ENCODE measurements at places on chromosomes 2 and 18.

DNA sequence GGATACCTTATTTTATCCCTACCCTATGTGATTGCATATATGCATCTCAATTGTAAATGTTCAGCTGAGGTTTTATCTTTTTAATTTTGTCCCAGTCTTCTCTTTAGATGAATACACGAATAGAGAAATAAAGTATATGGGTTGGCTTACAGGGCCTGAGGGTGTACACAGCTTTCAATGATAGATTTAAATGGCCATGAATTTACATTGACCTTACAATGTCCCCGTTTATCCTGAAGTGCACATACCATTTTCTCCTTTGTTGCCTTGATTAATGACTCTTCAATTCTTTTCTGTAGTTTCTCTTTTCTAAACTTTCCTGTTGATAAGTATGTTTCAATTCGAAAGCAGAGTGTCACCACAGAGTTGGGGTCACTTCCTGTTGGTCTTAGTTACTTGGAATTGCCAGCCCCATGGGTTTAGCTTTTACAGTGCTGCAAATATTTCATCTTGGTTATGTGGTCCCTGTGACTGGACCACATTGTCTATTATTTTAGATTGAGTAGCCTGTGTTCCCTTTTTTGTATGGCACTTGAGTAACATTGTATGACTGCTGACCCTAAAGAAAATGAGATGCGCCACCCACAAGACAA lies 1616.3 kb upstream of the ACVR2A start:
- no peak for DNase-seq

- no peak for DNase-seq
Measured at GRCh38 chr2:40279001-40279400, 172.9 kb downstream of the SLC8A1 start.

DNA sequence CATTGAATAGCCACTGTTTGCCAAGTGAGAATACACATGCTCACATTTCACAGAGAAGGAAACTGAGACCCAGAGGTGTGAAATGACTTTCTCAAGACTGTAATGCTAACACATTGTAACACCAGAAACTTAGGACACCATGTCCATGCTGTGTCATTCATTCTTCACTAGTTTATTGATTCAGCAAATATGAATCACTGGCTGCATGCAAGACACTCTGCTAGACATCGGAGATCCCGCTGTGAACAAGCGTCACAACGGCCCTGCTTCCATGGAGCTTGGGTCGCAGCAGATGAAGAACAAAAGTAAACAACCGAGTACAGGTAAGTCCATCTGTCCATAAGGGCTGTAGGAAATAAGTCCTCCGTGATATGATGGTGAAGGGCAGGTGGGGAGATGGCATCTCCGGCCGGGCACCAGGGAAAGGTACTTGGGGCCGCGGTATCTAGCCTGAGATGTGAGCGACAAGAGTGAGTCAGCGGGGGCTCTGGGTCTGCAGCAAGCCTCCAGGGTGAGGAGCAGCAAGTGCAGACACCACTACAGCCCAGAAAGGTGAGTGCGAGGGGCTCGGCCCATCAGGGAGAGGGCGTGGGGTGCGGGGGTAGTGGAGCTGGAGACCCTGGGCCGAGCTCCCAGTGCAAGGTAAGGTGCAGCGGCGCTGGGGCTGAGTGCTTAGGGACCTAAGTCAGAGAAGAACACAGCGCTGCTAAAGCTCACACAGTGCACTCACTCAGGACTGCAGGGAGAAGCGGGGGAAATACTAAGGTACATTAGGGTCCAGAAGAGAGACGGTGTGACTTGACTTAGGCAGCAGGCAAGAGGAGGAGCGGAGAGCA lies 391.2 kb downstream of the FBXO15 start:
- DNase-seq: no peak

DNA sequence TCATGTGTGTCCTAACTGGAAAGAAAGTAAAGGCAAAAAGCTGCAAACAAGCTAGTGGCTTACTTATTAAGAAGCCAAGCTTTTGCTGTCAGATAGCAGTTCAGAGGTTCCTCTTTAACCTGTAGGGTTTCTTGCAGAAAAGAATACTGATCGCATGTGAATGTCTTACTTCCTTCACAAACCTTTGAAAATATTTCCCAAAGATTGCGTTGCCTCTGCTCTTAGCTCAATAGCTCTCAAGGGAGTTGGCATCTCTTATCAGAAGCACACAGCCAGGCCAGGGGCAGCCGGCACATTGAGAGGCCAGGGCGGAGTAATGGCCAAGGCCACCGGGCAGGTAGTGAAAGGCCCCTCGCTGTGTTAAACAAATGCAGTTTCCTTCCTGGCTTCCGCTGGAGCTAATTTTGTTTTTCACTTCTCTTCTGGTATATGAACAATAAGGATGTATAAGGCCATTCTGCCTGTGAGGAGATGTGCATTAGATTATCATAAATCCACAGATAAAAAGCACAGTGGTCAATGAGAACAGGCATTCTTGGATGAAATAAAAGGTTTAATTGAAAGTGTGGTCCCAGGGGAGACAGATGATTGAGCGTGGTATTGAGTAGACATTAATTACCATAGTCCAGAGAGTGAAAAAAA lies 542.4 kb upstream of the NRP2 start:
- no peak for DNase-seq

DNA sequence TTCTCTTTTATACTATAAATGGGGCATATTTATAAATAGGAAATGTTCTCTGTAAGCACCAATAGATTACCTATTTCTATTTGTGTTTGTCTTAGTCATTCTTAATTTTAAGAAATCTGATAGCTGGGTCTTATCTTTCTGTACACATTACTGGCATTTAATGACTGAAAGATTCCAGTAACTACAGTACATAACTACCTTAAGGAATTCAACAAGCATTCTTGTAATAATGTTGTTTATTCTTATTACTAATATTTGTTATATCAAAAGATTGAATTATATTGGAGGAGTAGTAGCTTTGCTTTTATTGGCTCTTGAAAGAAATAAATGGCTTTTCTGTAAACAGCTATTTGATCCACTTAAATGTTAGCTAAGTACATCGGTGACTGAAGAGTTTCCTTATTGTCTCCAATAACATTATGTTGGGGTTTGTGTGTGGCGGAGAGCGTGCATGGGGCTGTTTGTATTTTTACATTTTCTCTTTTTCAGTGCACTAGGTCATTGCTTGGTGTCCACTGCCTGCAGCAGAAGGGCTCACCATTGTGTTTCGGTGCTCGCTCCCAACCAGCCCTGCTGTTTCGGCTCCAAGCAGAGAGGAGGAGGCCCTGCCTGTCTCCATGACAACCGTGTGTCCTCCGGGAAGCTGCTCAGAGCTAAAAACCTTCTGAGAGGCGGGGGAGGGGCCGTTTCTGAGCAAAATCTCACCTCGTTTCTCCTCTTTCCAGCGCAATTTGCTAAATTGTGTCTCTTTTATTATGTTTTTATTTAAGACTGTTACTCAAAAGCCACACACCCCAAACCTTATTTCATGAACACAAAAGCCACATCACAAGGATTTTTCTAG lies 112.5 kb upstream of the SLC38A11 start:
- no peak for DNase-seq

DNA sequence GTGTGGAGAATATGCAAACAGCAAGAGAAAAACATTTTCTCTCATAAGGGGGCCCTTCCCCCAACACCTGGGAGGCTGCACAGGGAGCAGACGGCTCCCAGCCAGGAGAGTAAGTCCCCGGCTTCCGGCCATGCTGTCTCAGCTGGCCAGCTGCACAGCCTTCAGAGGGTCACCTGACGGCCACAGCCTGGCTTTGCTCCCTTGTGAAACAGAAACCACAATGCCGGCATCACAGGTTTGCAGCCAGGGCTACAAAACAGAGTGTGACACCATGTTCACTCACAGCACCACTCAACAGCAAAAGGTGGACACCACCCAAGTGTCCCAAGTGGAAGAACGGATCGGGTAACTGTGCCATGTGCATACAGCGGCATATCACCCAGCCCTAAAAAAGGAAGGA lies 86.9 kb upstream of the GPC1 start:
- DNase-seq: no peak

- DNase-seq: no peak
Measured at GRCh38 chr2:38039121-38039910, 36.6 kb downstream of the CYP1B1 start.

DNA sequence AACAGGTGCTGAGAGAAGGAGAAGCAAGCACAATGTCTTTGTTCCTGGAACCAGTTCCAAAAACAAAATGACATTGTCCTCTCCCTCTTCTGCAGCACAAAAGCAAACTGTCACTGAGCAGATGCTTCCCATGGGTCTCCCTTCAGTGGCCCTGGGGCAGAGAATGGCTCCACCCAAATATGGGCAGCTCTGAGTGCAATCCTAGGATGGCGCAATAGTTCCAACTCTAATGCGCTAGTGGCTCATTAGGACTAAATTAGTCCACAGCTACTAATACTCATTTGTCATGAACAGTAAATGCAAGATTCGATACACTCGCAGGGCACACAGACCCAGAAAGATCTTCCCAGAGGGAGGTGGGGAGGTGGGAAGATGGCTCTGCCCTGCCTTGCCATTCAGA lies 205.2 kb upstream of the CHAC2 start:
- no peak for DNase-seq

GRCh38 chr2:158021226-158021625 lies 80.5 kb upstream of the UPP2 start:
- no peak for DNase-seq

GRCh38 chr2:8860239-8860638 lies 22.8 kb upstream of the KIDINS220 start:
- DNase-seq: no peak

GRCh38 chr2:72012886-72013574 lies 134.6 kb downstream of the CYP26B1 start:
- DNase-seq: no peak

DNA sequence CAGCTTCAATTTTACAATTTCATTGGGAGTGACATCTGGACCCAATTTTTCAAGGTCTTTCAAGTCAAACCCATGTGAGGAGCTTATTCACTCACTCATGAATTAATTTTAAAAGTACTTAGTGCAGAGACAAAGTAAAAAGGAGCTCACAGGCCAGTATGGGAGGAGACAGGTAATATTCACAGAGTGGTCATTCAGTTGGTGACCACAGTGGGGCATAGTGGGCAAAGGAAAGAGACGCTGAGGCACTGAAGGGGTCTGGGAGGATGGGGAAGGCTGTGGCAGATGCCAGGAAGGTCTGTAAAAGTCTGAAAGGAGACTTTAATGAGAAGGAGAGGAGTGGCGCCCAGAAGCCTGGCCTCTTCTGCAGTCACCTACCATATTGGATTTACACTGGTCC lies 76.0 kb downstream of the CD8B2 start:
- DNase-seq: no peak

DNA sequence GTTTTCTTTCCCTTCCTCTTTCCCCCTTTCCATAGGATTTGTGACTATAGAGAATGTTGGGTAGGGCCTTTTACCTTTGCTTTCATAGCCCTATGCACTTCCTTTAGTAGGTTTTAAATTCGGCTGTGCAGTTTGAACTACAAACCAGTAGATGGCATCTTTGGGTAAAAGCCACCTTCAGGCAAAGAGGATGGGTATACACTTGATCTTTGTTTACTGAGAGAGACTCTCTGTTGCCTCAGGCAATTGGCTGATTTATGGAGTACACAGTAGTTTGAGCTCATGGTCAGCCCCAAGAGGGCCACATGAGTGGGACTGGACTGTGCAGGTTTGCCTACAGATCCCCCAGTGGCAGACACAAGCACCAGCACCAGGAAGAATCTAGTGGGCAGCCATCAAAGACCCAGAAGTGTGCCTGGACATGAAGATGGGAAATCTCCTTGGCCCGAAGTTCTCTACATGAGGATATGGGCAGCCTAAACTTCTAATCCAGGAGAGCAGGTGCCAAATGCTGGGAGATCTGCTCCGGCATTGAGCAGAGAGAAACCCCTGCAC lies 1304.3 kb upstream of the DDX18 start:
- no peak for DNase-seq

DNA sequence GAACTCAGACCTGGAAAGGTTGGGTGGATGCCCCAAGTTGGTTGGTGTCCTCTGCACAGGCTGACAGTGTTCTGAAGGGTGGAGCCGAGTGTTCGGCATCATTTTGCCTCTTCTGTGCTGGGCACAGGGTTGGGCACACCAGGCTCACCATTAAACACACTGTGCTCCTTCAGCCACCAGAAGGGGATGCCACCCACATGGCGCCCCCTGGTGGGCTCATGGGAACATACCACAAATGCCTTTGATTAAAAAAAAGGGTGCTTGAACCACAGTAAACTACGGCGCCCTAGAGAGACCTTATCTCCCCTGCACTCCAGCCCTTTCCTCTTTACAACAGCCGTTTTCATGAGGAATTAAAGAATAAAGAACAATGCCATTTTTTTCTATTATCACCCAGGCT lies 89.4 kb downstream of the CELF4 start:
- DNase-seq: no peak

DNA sequence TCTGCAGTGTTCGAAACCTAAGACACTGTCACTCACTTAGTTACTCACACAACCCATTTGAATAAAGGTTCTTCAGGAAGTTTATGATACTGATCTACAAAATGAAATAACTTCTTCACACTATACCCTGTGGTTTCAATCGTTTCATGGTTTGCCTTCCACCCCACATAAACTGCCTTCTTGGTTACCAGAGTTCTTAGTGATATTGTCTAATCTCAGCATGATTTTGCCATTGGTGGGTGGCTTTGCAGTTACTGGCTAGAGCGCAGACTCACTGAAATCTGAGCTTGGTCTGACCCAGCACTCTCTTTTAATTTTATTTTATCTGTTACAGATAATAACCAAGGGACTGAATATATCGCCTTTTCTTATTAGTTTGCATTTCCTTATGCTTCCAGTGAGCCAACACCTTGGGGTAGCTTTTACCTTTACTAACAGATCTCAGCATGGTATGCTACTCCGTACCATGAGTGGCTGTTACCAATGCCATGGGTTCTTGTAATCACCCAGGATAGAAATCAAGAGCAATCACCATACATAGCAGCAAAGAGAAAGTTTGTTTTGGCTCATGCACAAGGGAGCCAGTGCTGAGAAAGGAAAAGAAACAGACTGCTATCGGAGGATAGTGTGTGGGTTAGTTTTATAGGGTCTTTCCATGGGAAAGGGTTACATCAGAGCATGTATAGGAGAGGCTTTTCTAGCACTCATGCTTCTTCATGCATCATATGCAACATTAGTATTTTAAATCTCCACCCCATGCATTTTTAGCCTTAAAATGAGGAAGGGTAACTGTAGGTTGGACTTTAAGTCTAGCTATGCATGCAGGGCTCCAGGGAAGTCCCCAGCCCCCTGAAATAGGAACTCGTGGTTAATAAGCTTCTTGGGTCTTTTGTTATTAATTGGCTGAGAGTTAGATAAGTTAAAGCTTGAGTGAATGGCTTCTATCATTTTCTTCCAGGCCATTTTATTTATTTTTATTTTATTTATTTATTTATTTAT lies 33.3 kb downstream of the ANXA4 start:
- no peak for DNase-seq

DNA sequence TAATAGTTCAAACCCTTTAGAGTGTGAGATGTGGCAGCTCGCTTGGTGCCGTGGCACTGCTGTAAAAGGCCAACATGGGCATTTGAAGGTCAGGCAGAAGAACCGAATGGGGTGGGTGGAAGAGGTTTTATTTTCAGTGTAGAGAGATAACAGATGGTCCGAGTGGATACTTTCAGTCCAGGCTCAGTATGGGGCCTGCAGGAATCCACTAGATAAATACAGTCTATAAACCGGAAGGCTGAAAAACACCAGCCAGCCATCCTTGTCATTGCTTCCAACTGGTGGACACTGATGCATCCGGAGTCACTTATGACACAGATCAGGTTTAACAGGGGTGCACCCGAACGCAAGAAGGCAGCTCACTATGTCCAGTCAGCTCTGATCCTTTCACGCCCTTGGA lies 55.7 kb upstream of the AMMECR1L start:
- no peak for DNase-seq

Measured in NK-92 treated with Interleukin-12 subunit alpha and Interleukin-12 subunit beta, amount 100 ng/mL, for 24 hours (cell line).